ENCODE measurements at places on chromosomes 2 and 18.

GRCh38 chr2:69224512-69224837 is 162.6 kb downstream of the GFPT1 start:
- DNase-seq: no peak

GRCh38 chr18:74132201-74132600 is 15.4 kb downstream of the FBXO15 start:
- DNase-seq: no peak

DNA sequence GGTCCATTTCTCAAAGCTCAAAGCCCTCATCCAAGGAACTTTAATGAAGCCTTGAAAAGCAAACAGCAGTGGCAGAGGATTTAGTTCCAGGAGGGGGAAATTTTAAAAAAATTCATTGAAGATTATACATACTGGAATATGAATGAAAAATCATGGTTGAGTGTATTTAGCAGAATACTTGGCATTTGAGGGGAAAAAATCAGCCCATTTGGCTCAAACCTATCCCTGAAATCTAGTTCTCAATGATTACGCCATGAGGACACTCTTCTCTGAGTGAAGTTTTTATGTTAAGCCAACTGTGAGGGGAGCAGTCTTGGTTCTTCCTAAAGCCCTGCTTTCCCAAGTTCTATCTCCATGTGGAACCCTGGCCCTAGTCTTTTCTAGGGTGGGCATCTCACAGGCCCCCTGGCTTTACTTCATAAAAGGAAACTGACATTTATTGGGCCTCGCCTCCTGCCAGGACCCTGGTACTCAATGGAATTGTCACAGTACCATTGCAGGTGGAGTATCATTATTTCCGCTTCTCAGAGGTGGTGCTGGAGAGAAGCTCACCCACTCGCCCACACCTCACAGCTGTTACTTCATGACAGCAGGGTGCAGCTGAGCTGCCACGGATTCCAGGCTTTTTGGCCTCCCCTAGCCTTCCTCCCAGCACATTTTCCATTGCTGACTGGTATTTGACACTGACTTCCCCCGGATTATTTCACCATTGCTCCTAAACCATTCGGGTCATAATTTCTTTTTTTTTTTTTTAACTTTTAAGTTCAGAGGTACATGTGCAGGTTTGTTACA is 56.8 kb downstream of the NXPH2 start:
- no peak for DNase-seq

DNA sequence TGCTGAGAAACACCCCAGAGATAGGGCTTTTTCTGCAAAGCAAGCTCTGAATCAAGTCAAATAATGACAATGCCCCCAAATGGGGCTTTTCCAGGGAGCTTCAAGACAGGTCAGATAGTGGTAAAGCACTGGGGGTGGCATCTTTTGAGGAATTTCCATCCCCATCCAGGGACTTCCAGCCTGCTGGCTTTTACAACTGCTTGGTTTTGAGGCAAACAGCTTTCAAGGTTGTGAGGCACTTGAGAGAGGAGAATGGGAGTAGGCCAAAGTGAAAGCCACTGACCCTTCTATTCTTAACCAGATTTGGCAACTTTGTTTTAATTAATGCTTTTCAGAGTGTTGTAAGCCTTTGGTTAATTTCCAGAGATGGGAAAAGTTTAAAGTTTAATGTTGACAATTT is 762.0 kb upstream of the POU3F3 start:
- no peak for DNase-seq

- DNase-seq: no peak
Observed at GRCh38 chr2:38716185-38716584, 35.0 kb downstream of the SRSF7 start.

DNA sequence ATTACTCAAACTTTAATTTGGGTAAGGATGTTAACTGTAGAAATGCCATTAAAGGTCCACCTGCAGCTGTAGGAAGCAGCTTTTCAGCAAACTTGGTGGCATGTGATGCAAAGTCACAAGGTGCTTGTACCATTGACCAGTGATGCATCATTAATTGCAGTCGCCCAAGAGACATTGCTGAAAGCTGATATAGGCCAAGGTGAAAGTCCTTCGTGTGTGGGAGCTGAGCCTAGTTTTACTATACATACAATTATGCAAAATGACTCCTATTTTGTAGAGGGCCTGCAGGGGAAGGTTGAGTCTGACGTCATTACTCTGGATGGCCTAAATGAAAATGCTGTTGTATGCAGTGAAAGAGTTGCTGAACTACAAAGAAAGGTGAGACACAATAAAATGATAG is 40.5 kb downstream of the ALMS1 start:
- DNase-seq: no peak

- no peak for DNase-seq
Observed at GRCh38 chr2:28175028-28175427, 217.6 kb upstream of the FOSL2 start.

DNA sequence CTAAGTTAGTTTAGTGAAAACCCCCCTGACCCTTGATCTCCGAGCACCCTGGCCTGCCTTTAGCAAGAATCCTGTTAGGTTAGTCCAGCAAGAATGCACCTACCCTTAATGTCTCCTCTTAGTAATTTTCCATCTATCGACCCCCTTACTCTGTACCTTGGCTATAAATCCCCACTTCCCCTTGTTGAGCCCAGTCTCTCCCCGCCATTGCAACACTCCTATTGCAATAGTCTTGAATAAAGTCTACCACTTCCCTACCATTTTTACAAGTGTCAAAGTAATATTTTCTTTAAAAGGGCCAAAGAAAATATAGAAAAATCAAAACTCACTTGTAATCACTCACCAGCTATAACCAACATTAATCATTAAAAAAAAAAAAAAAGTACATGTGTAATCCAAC is 4.2 kb upstream of the ZBTB7C start:
- no peak for DNase-seq

- DNase-seq: no peak
Observed at GRCh38 chr2:216873573-216873972, 13.7 kb upstream of the TNP1 start.

DNA sequence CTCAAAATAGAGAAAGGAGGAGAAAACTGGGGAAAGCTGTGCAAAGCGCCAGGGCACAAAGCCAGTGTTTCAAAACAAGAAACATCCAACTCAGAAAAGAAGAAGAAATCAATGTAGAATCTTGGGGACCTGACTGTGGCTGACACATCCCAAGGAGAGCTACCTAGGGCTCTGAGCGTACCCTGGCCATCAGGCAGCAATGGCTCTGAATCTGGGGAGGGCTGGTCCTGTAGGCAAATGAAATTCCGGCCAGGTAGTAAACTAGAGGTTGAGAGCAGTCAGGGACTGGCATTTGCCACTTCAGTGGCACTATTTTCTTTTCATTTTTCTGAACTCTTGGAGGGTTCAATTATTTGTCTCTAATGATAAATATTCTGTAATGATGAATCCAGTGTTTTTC is 525.8 kb downstream of the STK39 start:
- DNase-seq: no peak

DNA sequence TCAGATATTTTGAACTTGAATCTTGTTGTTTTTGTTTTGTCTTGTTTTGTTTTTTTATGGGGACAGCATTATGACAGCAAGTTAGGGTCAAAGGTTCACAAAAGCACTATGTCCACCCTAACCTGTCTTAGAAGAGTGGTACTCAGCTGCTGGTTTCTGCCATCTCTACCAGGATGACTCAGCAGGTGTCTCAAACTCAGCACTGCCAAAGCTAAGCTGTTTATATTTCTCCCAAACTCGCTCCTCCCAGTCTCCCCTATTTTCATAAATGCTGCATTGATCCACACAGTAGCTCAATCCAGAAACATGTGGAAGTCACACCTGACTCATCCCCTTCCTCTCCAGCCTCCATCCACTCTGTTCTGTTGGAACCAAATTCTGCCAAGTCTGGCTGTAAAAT is 134.9 kb downstream of the ZBTB7C start:
- DNase-seq: no peak

GRCh38 chr2:216485237-216485636 is 13.4 kb upstream of the RPL37A start:
- no peak for DNase-seq

DNA sequence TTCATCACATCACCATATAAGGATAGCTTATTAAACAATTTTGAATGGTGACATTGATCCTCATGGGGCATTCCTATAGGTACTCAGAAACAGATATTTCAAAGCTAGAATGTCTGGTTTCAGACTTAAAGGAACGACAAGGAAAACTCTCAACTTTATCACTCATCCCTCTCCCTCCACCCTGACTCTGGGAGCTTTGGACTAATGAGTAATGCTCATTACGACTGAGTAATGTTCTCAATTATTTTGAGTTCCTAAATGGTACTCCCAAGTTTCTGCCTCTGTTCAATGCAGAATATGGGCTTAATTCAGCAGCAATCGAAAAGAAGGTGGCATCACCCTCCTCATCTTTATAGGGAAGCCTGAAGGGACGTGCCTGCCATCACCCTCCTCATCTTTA is 43.4 kb downstream of the RFX8 start:
- DNase-seq: no peak

GRCh38 chr2:96526101-96526591 is 10.4 kb upstream of the ARID5A start:
- no peak for DNase-seq

- no peak for DNase-seq
Observed at GRCh38 chr2:147386284-147386683, 458.5 kb upstream of the ACVR2A start.

DNA sequence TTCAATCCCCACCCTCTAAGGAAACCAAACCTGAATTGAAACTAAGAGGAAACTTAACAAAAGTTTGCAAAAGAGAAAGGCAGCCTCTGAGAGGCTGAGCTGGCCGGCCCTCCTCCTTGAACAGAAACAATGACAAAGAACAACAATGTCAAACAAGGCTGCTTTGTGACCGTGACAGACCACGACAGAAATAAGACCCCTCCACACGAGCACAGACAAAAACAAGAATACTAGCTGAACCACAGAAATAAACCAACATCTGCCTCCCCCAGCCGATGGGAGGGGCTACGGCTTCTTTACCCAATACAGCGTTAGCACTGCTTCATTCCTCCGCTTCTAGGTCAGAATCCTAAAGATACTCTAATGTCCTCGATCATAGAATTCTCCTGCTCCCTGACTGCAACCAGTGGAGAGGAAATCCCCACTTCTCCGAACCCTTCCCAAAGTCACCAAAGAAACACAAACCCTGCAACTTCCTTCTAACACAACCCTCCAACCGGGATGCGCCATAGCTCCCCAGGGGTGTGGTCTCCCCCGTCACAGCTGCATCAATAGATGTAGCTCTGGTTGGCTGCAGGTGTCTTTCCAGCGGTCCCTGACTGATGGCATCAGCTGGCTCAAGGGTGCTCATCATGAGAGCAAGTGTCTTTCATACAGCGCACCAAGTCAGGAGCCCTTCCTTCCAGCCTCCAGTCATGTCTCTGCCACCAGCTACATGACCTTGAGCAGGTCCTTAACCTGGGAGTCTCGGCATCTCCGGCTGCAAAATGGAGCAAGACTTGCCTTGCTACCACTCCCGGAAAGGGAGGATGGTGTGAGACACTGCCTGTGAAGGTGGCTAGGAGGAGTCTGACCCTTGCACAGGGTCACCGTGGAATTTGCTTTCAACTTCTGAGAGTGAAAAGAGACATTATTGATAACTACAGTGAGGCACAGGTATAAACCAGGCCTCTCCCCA is 198.6 kb downstream of the HAUS1 start:
- DNase-seq: no peak

- DNase-seq: no peak
Observed at GRCh38 chr18:70553245-70553935, 264.5 kb downstream of the SOCS6 start.

DNA sequence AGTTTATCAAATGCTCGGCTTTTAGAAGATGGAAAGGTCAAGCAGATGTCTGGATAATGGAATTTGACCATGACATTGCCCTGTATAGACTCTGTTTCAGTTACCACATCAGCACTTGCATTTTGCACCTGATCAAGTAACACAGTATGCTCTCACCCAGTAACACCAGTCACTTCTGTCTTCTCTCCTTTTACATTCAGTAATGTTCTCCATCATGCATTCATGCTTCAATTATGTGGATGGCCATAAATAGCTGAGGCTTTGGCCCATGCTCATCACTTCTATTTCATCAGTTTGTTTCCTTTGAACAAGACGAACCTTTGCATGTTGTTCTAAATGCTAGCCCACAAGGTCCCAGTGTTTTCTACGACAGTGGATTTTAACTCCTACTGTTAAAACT is 322.9 kb upstream of the ACVR2A start:
- DNase-seq: no peak

DNA sequence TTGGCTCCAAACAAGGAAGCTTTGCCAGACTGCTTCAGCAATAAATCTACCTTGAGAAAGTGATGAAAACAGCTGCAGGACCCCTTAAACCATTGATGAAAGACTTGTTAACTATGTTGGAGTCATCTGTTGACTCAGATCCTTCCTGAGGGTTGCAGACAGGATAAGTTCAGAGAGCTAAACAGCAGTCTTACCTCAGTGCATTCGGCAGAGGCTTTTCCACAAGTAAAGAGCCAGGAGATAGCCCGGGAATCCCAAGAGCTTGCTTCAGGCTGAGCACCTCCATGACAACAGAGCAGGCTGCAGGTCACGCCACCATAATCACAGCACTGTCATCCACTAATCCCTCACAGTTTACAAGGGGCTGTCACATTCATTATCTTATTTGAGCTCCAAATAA is 23.7 kb downstream of the KIAA2012 start:
- no peak for DNase-seq

GRCh38 chr2:195779491-195779890 is 122.5 kb downstream of the SLC39A10 start:
- DNase-seq: no peak

- DNase-seq: no peak
Observed at GRCh38 chr2:231727621-231728020, 19.3 kb downstream of the PTMA start.

DNA sequence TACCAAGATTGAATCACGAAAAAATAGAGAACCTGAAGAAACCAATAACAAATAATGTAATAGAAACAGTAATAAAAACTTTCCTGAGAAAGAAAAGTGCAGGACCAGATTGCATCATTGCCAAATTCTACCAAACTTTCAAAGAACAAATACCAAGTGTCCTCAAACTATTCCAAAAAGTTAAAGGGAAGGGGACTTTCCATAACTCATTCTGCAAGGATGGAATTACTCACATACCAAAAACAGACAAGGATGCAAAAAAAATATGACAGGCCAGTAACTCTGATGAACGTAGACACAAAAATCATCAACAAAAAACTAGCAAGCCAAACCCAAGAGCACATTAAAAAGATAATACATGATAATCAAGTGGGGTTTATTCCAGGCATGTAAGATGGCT is 172.3 kb upstream of the SLC35G4 start:
- no peak for DNase-seq

- no peak for DNase-seq
Observed at GRCh38 chr2:174903264-174903556, 102.0 kb downstream of the CHN1 start.
